GM19239 (cell line): ENCODE measurements at places on chromosomes 4 and X.

DNA sequence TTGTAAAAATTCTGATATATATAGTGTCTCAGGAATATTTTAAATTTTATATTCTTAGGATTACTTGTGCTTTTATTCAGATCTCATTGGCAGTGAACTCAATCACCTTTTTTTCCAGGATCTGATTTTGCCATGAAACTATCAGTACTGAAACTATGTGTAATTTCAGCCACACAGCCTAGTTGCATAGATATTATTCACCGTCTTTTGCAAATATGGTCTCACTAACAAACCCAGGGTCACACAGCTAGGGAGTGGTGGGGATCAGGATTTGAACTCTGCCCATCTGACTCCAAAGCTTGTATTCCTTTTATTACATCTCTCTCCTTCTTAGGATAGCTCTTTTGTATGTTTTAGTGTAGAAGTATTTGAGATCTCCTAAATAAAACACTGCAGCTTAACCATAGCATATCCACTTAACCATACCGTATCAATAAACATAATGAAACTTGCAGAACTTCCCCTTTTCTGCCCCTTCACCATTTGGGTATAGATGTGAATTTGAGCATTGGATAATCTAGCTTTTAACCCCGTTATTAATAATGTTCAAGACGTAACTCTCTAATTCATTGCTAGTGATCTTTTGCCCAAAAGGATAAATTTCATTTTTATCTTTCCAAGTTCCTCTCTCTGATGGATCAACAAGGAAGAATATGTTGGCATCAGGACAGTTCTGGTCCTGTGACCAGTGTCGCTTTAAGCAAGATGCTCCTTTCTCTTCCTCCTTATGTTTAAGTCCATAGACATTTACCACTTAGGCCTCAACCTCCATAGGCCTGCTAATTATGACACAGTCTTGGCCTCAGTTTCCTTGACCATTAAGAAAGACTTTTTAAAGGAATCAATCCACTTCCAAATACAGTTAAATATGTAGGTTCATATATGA is 74.6 kb downstream of the RAPGEF2 start:
- no peak for DNase-seq

DNA sequence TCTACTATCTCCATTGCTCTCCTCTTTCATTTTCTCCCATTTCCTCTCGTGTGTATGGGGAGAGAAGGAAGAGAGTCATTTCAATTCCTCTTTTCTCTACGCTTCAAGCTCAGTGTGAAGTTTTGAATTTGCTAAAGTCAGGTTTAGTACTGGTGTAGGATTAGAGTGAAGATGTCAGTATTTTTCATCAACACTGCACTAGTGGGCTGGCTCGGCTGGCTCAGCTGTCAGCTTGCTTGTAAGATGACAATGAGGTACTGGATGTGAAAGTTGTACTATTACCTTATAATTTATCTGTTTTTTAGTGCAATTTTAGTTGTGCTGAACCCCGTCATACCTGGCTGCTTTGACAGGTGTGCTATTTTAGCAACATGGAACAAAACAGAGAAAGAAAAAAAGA is 2.1 kb upstream of the SH2D1A start:
- no peak for DNase-seq

DNA sequence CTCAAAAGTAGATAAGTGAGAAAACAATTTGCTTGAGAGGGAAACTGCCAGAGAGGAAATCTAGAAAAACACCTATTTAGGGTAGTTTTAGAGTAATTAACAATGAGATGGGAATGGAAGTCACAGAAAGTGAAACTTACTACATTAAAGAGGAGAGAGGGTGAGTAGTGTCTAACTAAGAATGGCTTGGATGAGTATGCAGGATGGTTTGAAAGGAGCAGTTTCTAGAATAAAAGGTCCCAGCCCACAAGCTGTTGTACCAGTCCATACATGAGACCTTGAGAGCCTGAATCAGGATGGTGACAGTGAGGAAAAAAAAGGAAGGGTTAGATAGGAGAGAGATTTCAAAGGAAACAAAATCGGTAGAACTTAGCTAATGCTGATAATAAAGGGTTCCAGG is 1.3 kb downstream of the GAR1 start:
- no peak for DNase-seq

DNA sequence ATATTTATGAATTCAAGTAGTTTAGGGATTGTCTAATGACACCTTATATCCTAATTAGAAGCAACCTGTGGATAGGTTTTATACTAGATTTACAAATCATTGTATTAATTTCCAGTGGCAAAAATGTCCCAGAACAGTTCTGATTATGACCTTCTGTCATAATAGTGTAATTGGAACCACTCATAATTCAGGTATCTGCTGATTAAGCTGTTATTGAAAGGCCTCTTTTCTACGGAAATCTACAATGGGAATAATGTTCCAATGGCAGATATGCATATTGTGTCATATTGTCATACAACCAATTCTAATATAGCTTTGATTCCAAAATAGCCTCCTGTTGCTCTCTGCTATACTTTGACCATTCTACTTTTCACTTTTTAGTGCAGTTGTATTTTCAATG is 19.0 kb downstream of the MMRN1 start:
- DNase-seq: no peak

DNA sequence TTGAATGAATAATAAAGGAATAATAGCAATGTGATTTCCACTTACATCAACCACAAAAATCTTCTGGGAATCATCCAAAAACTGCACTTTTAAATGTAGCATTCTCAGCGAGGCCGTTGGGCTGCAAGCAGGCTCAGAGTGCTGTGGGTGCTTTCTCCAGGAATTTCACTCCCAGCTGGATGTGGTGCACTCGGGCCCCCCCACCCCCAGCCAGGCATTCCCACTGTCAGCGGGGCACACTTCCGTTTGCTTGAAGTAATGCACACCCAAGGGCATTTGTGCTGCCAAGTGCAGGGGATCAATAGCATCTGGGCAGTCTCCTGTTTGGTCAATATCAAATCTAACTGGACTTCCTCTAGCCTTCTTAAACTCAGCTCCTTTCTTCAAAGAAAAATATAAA is at the start of gene FRMD7:
TSS of gene FRMD7 (minus strand) at position 278 of the 400 bp plus-strand sequence. CDS start at position 102, 176 bp downstream.
- no peak for DNase-seq

DNA sequence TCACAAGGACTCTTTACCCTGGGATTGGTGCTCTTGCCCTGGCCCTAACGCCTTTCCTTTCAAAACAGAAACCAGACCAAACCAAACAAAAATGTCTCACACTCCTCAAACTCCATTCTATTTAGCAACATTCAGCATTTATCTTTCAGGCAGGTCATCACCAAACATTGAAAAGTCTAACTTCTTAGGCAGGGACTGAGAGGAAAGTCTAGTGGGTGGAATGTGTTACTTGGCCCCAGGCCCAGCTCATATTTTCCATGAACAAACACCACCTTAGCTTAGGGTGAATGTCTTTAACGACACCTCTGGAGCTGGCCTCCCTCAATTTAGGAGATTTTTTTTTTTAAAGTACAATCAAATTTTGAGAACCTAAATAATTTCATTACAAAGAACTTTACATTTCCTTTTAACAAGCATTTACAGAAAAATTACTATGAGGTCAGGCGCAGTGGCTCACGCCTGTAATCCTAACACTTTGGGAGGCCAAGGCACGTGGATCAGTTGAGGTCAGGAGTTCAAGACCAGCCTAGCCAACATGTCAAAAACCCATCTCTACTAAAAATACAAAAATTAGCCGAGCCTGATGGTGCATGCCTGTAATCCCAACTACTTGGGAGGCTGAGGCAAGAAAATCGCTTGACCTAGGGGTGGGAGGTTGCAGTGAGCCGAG is 10.2 kb upstream of the N4BP2 start:
- DNase-seq: no peak

GRCh38 chr4:15400981-15401671 is 26.7 kb upstream of the C1QTNF7 start:
- no peak for DNase-seq

- no peak for DNase-seq
Measured at GRCh38 chr4:74624351-74625151, 169.8 kb downstream of the BTC start.

GRCh38 chr4:162457071-162457865 is 293.5 kb upstream of the FSTL5 start:
- no peak for DNase-seq

DNA sequence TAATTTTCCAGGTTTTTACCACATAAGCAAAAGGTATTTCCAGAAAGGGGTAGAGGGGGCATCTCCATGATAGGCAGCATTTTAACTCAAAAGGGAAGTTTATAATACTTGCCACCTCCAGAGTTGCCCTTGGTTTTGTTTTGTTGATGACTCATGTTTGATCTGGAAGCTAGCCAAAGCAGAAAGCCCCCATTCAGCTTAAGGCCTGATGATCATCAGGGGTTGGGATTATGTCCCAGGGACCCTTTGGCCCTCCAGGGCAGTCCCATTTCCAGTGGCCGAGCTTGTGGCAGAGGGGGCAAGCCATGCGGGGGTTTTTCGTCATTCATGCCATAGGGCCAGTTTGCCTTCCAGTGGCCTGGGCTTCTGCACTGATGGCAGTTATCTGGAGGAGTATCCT is 143.0 kb upstream of the PLAC1 start:
- DNase-seq: no peak

DNA sequence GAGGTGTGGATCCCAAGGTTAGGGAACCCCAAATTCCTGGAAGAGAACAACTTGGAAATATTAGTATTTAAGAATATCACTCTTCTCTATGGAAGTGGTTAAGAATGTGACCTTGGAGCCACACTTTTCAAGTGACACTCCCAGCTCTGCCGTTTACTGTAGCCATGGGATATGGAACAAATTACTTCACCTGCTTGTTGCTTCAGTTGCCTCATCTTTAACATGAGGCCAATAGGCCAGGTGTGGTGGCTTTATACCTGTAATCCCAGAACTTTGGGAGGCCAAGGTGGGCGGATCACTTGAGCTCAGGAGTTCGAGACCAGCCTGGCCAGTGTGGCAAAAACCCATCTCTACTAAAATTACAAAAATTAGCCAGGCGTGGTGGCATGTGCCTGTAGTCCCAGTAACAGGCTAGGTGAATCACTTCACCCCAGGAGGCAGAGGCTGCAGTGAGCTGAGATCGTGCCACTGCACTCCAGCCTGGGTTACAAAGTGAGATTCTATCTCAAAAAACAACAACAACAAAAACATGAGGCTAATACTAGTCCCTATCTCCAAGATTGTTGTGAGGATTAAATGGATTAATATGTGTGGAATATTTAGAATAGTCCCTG is 13.0 kb downstream of the IL13RA1 start:
- DNase-seq: no peak

- DNase-seq: no peak
Measured at GRCh38 chr4:54276641-54277430, 47.7 kb downstream of the PDGFRA start.

- DNase-seq: no peak
Measured at GRCh38 chrX:24026432-24026831, 554 bp downstream of the KLHL15 start.

DNA sequence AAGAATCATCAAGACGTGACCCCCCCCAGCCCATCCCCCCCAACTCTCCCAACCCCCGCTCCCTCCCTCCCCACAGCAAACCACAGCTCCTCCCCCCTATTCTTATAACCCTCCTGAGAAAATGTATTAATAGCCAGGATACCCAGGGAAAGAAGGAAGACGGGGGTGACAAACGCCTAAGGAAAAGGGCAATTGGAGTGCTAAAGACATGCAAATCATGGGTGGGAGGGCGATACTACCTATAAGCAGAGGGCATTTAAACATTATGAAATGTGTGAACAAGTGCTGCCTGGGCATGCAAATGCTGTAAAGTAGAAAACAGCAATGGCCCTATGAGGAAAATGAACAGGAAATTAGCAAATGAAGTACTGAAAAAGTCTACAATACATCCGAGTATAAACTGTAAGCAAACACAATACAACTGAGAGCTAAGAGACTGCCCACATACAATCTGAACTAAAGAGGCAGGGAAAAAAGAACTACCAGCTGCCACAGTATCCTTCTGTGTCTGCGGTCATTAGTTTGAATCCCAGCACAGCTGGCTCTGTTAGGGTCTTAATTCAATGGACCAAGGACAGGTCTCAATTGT is 2.4 kb downstream of the CXXC4 start:
- DNase-seq: no peak

GRCh38 chr4:40190019-40190418 is 6.8 kb upstream of the RHOH start:
- no peak for DNase-seq
